Foreskin fibroblast (primary cell): ENCODE measurements at places on chromosomes 2 and 18.
A peak's percentile ranks its signal among the peaks of the same experiment; 100 is the strongest.

GRCh38 chr18:79856119-79857007, 58.6 kb downstream of the KCNG2 start:
- DNase-seq, result peak; percentile 25

DNA sequence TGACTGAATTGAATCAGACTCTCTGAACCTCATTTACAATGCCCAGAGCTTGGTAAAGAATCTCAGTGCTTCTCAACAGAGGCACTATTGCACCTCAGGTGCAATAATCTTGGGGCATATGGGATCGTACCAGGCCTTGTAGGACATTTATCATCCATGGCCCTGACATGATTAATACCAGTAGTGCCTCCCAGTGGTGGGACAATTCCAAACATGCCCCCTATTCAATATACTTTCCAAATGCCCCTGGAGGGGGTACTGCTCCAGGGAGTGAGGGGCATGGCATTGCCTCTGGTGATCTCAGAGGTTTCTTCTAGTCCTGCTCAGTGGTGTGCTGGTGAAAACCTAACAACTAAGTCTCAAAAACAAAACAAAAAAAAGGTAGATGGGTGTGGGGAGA, 174.9 kb upstream of the SMAD2 start:
- DNase-seq, result no peak

DNA sequence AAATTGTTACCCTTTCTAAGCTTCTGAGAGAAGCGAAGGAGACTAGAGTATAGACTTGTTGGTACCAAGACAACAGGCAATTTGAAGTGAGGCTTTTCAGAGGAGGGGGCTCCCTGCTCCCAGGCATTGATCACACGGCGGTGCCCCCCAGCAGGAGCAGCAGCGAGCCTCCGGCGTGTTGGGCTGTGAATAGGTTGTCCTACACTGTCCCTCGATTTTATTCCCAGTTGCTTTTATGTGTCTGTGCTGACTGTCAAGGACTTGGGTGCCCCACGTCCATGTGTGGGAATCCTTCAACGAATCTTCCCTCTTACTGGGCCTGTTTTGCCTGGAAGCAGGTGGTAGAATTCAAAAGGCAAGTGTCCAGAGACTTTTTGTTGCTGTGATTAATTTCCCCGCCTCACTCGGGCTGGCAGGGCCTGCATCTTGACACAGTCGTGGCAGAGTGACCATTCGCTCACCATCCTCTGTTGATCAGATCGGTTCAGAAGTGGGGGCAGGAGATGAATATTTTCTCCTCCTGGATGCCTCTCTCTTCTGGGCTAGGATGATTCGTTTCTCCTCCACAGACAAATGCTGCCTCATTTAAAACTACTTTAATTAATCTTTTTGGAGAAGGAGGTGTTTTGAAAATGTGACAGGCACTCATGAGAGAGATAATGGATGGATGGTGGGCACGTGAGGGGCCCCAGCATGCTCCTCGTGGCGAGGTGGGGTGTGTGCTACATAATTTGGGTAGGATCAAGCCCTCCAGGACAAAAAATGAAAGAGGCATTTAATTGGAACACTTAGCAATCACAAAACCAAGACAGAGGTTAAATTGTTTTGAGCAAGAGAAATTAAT, 77.6 kb downstream of the SMIM21 start:
- DNase-seq, result no peak

DNA sequence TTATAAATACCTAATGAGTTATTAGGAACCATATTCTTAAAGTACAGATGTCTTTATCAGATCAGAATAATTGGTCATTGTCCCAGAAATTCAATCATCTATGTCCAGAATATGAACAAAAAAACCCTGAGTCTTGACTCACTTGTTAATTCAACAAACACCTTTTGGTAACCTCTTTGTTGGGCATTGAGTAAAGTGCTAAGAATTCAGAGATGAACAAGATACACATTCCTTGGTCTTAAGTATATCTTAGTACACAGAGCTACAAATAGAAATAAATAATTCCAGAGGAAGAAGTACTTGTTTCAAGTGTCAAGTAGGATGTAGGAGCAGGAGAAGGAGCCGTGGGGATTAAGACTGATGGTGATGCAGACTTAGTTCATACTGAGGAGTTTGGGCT, 798.1 kb downstream of the CPS1 start:
- DNase-seq, result no peak

GRCh38 chr2:117982376-117983033, 31.4 kb downstream of the CCDC93 start:
- DNase-seq, result no peak

GRCh38 chr2:232485348-232485756, 2.3 kb downstream of the ECEL1 start:
- no peak for DNase-seq
